ENCODE measurements at places on chromosomes 1 and 21.

DNA sequence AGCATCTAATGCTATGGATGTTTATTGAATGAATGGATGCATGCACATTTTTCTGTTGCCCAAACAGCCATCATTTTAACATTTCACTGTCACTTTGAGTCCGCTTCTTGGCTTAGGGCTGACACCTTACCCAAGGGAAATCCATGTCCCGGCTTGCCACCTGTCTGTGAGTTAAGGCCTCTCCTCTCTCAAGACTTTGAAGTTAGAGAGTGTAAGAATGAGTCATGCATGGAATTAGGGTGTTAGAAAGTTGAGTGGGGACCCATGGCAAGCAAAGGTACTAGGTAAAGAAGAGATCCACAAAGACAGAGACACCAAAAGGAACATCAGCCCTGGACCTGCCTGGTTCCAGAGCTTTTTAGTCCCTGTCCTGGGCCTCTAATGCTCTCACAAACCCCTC is 35.1 kb downstream of the ATP1A1 start:
- no peak for DNase-seq

DNA sequence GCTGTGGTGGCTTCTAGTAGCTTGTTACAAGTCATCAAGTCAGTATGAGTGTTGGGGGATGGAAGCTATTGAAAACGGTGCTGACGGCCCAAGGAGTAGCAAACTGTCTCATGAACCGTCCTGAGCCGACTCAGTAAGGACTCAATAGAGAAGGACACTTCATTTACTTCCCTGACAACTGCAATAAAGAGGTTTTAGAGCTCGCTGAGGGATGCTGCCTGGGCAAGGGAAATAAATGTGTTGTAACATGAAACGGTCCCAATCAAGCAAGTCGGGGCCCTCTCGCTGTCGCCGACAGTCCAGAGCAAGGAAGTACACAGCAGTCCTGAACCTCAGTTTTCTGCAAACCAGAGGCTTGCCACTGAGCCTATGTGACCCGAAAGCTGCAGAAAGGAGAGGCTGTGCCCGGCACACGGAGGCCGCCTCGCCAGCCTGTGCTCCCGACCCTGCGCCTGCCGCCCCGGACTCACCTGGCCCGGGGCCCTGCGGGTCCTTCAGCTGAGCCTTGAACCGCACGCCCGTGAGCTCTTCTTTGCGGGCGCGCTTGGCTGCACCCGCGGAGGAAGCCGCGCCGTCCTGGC is 423 bp downstream of the URB1 start:
- DNase-seq: no peak

DNA sequence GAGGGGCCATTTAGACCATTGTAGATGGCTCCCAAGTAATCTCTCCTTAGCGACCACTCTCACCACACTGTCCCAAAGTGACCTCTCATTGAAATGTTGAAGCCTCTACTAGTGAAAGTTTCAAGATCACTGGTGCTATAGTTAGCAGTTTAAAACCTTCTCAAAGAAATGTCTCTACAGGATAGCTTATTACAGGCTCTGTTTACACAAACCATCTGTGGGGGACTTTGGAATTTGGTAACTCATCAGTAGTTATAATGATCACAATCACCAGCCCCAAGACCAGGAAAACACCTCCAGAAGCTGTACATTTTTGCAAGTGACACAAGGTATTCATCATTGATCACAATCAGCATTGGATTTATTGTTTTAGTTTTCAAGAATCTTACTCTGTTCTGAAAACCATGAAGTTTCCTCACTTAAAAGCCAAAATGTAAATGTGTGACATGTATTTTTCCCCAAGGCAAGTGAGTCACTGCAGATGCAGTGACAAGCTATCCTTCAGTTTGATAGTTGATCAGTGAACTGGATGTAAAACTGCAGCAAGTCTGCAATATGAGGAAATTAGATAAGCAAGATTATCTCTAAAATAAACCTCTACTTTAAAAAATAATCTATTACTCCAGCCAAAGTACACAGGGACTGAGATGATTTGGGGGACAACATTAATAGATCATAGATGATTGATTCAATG is 41.9 kb downstream of the C21orf91 start:
- no peak for DNase-seq

DNA sequence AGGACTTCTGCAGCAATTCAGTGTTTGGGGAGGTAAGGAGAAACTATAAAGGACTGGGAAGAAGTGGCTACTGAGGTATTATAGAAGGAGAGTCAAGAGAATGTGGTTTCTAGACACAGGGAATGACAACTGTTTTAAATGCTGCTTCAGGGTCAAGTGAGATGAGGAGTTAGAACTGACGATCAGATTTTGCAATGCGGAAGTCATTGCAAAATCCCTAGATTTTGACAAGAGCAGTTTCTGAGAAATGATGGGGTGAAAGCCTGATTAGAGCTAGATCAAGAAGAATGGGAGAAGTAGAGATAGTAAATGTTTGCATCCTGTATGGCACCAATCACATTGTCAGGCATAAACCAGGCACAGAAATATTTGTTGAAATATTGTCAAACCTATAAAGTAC is 4.7 kb upstream of the TSNAX start:
- no peak for DNase-seq
